Motor neuron (in vitro differentiated cells): ENCODE measurements at places on chromosomes 16 and 17. TPM values are rescaled to one million over a fixed set of nuclear protein-coding genes. Genes with fewer than 3 reads are reported as not detected.

HS3ST3B1 gene
- total RNA-seq, result 5.6 and 6.7 TPM in 2 replicates

OR1F1 gene
- total RNA-seq, result not detected in 2 replicates

KLHDC4 gene
- total RNA-seq, result 18.1 and 28.5 TPM in 2 replicates

ADAD2 gene
- 0.21 TPM in 1 of 2 replicates, not detected in the other for total RNA-seq

ITGB4 gene
- total RNA-seq, result 0.46 and 1.1 TPM in 2 replicates

ZNF785 gene
- total RNA-seq, result 11.4 TPM in 2 replicates

ZNF689 gene
- total RNA-seq, result 8.9 and 10.1 TPM in 2 replicates

MYH2 gene
- total RNA-seq, result 0.29 and 1.2 TPM in 2 replicates

MEIOB gene
- 0.78 and 0.83 TPM in 2 replicates for total RNA-seq

ABCC3 gene
- 0.81 and 1.7 TPM in 2 replicates for total RNA-seq
